Non-pigmented ciliary epithelial cell (primary cell): ENCODE measurements at places on chromosomes 13 and 19.

GRCh38 chr13:83691966-83692365, 190.3 kb downstream of the SLITRK1 start:
- DNase-seq: no peak

- no peak for DNase-seq
Observed at GRCh38 chr19:19543640-19544039, 5.6 kb downstream of the CILP2 start.

- peak; percentile 34 for DNase-seq
Observed at GRCh38 chr13:40271931-40272775, 394.3 kb downstream of the FOXO1 start.

GRCh38 chr13:106650690-106651205, 82.8 kb upstream of the ARGLU1 start:
- no peak for DNase-seq

GRCh38 chr19:43504426-43505185, at the start of gene PHLDB3:
Gene PHLDB3, minus strand, starts transcription at chr19:43504746. Its CDS starts 628 bp downstream, at chr19:43504118.
- DNase-seq: no peak

DNA sequence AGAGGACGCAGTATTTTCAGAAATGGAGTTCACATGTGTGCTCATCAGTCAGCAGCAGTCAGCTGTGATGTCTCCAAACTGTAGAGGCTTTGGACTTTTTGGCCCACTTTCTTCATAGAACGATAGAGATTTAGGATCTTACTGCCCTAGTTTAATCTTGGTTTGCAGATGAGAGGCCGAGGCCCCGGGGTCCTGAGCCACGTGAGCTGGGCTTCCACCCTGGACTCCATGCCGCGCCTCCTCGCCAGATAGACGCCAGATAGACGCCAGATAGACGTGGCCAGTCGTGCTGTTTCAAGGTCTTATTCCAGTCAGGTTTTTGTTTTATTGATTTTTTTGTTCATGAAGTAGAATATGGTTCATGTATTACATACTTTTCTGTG, 11.7 kb upstream of the MCF2L start:
- no peak for DNase-seq

DNA sequence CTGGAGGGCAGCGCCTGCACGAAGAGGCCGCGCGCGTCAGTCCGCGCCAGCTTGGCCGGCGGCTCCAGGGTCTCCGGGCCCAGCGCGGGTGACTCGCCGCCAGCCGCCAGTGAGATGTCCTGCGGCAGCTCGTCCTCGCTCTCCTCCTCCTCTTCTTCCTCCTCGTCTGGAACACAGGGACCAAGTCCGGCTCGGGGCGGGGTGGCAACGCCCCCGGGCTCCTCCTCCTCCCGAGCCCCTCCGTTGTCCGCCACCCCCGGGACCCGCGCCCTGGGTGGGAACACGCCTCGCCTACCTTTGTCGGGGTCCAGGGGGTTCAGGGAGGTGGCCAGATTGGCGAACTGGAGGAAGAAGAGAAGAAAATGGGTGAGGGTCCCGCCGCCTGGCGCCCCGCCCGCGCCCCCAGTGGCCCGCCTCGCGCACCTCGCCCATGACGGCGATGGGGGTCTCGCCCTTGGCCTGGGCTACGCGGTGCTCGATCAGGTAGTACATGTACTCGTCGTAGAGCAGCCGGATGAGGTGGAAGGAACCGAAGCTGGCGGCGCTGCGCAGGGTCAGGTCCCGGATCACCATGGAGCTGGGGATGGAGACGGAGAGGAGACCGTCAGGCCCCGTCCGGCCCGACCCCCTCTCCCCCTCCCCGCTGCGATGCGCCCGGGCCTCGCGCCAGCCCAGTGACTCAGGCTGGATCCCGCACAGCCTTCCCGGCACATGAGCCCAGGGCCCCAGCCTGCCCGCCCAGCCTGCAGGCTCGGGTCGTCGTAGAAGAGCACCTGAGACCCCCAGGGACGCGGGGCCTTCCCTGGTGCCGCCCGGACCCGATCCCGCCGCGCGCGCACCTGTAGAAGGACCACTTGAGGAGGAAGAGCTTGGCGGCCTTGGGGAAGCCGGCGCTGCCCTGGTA, 10.6 kb downstream of the DCAF15 start:
- no peak for DNase-seq

GRCh38 chr13:27988520-27988919, at the start of gene URAD:
Gene URAD, minus strand, starts transcription at chr13:27988693. Its CDS starts 56 bp downstream, at chr13:27988637.
- DNase-seq: no peak

DNA sequence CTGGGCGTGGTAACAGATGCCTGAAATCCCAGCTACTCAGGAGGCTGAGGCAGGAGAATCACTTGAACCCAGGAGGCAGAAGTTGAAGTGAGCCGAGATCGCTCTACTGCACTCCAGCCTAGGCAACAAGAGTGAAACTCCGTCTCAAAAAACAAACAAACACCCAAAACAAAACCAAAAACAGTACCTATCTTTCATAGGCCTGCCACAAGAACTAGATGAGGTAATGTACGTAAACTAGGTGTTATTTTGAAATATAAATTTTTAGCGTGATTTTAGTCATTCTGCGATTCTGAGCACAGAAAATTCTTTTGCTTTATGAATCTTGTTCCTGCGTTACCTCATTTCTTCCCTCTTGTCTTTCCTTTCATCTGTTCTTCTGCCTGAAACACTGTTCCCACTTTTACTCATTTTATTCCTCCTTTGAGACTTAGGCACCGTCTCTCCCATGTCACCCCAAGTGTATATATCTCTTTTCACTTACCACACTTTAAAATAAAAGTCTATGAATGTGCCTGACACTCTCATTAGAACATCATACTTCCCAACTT, 238.2 kb upstream of the HTR2A start:
- DNase-seq: no peak

DNA sequence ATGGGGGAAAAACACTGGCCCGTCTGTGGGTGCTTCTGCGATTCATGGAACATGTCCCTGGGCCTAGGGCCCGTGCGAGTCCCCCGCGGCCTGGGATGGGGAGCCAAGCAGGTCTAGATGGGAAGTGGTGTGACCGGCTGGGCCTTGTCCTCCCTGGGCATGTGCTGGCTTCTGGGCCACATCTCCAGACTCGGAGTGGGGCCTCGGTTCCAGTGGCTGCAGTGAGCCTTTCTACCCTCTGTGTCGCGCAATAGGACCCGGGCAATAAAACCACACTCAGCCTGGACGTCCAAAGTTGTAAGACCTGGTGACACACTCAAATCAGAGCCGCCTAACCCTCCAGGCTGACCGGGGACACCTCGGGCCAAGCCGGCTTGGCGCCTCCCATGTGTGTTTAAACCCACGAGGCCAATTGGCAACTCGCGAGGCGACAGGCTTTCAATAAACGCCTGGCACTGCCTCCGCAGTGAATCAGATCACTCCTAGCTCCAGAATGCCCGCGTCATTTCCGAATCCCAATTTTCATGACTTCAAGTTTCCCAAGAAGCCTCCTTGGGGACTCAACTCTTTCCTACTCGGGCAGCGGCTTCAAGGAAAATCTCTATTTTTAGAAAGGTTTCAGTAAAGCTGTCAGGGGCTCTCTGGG, 57.3 kb downstream of the KLF2 start:
- no peak for DNase-seq

DNA sequence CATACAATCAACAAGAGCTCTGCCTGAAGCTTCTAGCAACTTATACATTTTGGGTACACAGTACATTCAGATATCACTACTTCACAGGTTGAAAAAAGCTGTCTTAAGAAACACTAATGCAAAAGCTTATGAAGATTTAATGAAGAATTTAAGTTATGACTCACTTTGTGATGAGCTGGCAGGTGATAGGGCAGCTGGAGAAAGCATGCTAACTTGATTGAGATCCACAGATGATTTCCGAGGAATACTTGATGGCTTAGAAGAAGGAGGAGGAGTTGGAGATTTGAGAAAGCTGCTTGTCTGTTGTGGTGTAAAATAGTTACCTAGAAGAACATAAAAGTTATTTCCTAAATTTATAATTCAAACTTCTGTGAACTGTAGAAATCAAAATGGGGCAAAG, 23.3 kb downstream of the EXOSC8 start:
- DNase-seq: no peak

DNA sequence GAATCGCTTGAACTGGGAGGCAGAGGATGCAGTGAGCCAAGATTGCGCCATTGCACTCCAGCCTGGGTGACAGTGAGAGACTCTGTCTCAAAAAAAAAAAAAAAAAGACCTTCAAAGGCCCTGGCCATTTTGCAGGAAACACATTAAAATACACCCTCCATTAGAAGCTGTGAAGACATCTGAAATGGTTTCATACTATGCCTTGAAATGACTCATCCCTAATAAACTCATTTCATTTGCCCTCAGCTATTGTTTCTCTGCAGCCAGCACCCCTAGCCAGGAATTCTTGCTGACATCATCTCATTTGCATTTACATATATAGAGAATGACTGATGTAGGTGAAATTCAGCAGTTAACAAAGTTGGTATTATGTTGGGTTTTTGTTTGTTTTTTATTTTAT, 8.7 kb downstream of the EML2 start:
- peak; percentile 85 for DNase-seq

DNA sequence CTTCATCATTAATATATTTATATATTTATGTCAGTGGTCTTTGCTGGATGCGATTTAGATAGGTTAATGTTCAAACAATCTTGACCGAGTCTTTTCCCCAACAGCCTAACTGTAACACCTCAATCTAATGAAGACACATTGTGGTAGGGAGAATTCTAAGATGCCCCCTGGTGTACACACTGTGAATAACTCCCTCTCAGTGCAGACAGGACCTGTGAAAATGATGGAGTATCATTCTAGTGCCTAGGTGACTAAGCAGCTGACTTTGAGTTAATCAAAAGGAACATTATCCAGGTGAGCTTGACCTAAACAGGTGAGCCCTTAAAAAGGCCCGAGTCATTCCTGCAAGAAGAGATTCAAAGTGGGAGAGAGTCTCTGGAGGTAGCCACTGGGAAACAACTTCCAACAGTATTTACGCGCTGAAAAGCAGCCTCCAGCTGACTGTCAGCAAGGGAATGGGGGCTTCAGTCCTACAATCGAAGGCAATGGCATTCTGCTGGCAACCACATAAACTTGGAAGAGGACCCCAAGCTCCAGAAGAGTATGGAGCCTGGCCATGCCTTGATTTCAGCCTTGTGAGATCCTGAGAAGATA, 28.0 kb upstream of the KBTBD7 start:
- DNase-seq: no peak

GRCh38 chr13:50222569-50223332, 207.5 kb downstream of the KCNRG start:
- DNase-seq: no peak

GRCh38 chr13:28622286-28622685, 36.6 kb upstream of the POMP start:
- no peak for DNase-seq

- no peak for DNase-seq
Observed at GRCh38 chr19:49642492-49643035, 555 bp downstream of the SCAF1 start.

DNA sequence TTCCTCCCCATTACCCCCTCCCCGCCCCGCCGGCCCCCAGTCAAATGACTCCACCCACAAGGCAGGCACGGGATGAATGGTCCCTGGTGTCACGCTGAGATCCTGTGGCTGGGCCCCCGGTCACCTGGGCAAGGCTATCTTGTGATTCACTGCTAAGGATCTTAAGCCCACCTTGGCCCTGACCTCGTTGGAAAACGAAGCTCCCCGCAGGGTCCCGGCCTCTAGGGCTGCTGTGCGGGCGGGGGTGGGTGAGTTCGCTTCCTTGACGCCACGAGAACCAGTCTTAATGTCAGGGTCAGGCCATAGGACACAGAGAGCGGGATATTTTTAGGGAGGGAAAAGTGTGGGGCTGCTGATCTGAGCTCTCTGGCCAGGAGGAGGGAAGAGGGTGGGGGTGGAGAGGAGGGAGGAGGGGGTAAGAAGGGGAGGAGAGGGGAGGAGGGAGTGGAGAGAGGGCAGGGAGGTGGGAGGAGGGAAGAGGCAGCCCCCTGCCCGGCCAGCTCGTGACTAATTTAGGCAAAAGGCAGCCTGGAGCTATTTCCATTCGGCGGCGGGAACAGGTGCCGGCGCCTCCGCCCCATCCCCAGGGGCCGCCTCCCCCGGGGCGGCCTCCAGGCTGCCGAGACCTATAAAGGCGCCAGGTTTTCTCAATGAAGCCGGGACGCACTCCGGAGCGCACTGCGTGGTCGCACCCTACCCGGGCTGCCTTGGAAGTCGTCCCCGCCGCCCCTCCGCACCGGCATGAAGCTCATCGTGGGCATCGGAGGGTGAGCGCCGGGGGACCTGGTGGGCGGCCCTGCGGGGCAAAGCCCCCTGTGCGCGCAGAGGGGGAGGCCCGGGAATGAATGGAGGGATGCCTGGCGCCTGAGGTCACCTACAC, at the start of gene NMRK2:
NMRK2 (plus strand) TSS at position 139 of the 880 bp plus-strand sequence; CDS start at position 742, 603 bp downstream.
- no peak for DNase-seq

- no peak for DNase-seq
Observed at GRCh38 chr19:58466089-58466759, 656 bp upstream of the ZNF324 start.

GRCh38 chr13:102017248-102017647, 384.6 kb downstream of the FGF14 start:
- DNase-seq: no peak

- DNase-seq: peak; percentile 70
Observed at GRCh38 chr13:101649488-101650126, 197.1 kb downstream of the ITGBL1 start.

DNA sequence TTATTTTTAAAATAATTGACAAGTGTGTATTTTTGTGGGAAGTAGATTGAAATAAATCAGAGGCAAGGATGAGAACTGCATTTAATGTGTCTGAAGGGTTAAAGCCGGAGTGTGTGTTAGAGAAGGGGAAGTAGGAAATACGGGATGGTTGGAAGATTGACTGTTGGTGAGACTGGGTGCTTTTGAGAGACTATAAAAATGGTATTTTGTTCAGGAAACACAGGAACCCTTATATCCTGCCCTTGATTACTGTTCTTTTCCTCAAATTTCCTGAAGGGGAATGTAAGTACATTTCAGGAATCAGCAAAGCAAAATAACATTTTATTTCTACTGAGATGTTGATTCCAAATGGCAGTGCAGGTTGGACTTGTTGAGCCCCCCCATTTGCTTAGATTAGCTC, 15.1 kb downstream of the IFT88 start:
- no peak for DNase-seq
